ENCODE measurements at places on chromosomes 4 and X.

DNA sequence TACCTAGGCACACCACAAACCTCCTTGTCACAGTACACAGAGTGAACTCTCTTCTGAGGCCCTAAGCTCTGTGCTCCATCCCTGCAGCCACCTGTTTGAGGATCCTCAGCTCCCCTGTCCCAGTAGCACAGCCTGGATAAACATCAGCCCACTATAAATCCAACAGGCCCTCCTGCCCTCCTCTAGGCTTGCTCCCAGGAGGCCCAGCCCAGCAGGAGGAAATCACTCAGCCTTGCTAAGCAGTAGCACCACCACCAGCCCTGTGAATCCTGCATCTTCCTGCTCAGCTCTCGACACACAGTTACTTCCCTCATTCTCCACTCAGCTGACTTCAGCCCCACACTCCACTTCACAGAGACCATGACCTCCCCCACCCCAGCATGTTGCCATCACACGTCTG, 273.9 kb downstream of the BCOR start:
- no peak for DNase-seq

- no peak for DNase-seq
Measured at GRCh38 chrX:54494989-54495813, 833 bp downstream of the FGD1 start.

DNA sequence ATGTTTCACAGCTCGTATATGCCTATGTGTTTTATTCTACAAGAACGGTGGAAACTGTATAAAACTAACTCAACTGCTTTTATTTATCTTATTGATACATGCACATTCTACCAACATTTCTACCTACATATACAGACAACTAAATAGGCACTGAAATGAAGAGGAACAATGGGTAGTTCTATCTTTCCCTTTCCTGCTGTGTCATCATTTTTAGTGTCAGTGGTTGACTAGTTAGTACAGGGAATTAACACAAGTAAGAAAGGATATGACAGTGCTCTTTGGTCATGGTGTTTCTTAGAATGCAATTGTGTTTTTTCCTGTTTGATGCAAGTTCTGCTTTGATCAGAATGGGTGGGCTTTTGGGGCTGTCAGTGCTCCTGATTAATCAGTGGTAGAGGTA, 293.8 kb upstream of the CTSO start:
- DNase-seq = no peak

- no peak for DNase-seq
Measured at GRCh38 chr4:32455231-32455630, 1735.1 kb downstream of the PCDH7 start.

GRCh38 chrX:56812515-56813105, 83.6 kb downstream of the NBDY start:
- no peak for DNase-seq

- DNase-seq = no peak
Measured at GRCh38 chrX:134480061-134480460, 20.1 kb downstream of the HPRT1 start.

GRCh38 chrX:120000490-120001246, 57.1 kb upstream of the NKAP start:
- DNase-seq = no peak

GRCh38 chrX:51779306-51779705, 36.1 kb downstream of the GSPT2 start:
- no peak for DNase-seq

- DNase-seq = no peak
Measured at GRCh38 chr4:57131849-57132742, 21.9 kb upstream of the IGFBP7 start.

DNA sequence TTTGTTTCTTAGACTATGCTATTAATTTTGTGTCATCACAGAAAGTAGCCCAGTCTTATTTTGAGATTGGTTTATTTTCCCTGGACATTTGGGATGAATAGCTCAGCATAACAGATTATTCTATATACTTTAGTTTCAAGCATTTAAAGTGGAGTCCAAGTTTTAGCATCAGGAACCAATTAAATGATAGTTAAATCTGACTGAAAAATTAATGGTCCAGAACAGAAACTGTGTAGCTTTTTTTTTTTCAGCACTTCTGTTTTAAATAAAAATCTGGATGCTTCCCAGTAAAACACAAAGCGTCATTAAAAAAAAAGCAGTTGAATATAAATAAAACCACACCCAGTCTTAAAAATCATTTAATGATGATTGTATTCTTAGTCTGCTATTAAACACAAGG, 59.4 kb upstream of the PITX2 start:
- DNase-seq = no peak

GRCh38 chr4:143355540-143356217, 19.0 kb downstream of the GAB1 start:
- no peak for DNase-seq

DNA sequence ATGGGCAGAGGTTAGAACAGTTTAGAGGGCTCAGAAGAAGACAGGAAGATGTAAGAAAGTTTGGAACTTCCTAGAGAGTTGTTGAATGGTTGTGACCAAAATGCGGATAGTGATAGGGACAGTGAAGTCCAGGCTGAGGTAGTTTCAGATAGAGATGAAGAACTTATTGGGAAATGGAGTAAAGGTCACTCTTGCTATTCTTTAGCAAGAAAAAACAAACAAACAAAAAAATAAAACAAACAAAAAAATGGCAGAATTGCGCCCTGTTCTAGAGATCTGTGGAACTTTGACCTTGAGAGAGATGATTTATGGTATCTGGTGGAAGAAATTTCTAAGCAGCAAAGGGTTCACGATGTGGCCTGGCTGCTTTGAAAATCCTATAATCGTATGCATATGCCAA, 185.1 kb upstream of the SFRP2 start:
- DNase-seq = no peak

- no peak for DNase-seq
Measured at GRCh38 chr4:173293663-173294062, 40.5 kb downstream of the HMGB2 start.

DNA sequence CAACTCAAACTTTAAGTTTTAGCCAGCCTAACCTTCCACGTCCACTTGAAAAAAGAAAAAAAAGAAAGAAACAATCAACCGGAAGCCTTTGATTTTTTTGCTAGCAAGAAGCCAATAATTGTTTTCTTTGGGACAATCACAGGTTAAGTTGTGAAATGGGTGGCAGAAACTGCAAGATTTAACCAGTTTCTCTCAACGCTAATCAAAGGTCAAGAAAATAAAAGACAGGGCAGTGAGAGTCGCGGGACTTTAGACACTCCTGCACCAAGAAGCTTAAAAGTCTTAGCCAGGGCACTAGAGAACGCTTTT, 1.0 kb downstream of the ACSL1 start:
- no peak for DNase-seq
